ENCODE measurements at places on chromosomes 5 and 9. TPM values are rescaled to one million over a fixed set of nuclear protein-coding genes. Genes with fewer than 3 reads are reported as not detected.

- peaks cover 5% of the 10 kb centered on the region for H3K36me3 ChIP-seq
- H3K27ac ChIP-seq = no peak overlapping the region
- no peak for DNase-seq
- no peak overlapping the region for H3K4me3 ChIP-seq
- peaks cover 61% of the 10 kb centered on the region for H3K27me3 ChIP-seq
Measured at GRCh38 chr9:14317667-14318320, 3.9 kb upstream of the NFIB start.

- no peak overlapping the region for H3K27ac ChIP-seq
- no peaks in the 10 kb centered on the region for H3K4me1 ChIP-seq
Measured at GRCh38 chr5:73061593-73061992, 58.8 kb upstream of the TMEM171 start.

DNA sequence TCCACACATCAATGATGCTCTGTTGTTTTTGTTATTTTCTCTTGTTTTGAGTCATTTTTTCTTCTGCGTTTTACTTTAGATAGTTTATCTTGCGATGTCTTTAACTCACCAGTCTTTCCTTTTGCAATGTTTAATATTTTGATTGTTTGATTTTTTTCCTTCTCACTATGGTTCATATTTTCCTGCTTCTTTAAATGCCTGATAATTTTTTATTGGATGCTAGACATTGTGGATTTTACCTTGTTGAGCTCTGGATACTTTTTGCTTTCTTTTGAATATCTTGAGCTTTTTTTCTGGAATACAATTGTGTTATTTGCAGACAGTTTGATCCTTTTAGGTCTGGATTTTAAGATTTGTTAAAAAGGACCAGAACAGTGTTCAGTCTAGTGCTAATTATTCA lies 55.2 kb upstream of the GAS1 start:
- no peaks in the 10 kb centered on the region for H3K4me1 ChIP-seq
- no peak for DNase-seq
- H3K27me3 ChIP-seq = peaks cover 15% of the 10 kb centered on the region
- H3K4me3 ChIP-seq = no peak overlapping the region
- H3K36me3 ChIP-seq = no peaks in the 10 kb centered on the region

GRCh38 chr9:88052321-88052965 lies 78.1 kb upstream of the CDK20 start:
- H3K36me3 ChIP-seq = no peaks in the 10 kb centered on the region
- DNase-seq = no peak
- peaks cover 3% of the 10 kb centered on the region for H3K4me1 ChIP-seq
- no peak overlapping the region for H3K27ac ChIP-seq
- H3K27me3 ChIP-seq = peaks cover 6% of the 10 kb centered on the region

- H3K4me1 ChIP-seq = peaks cover 53% of the 10 kb centered on the region
- H3K27me3 ChIP-seq = no peaks in the 10 kb centered on the region
- peak overlapping the region; percentile 85 for H3K27ac ChIP-seq
- peak overlapping the region; percentile 88 for H3K4me3 ChIP-seq
- H3K36me3 ChIP-seq = peaks cover 12% of the 10 kb centered on the region
- peak; percentile 71 for DNase-seq
Measured at GRCh38 chr5:135398160-135398854, 724 bp downstream of the MACROH2A1 start.

GRCh38 chr5:79787448-79787847 lies 97.8 kb downstream of the CMYA5 start:
- no peak overlapping the region for H3K4me3 ChIP-seq
- no peaks in the 10 kb centered on the region for H3K4me1 ChIP-seq
- peaks cover 2% of the 10 kb centered on the region for H3K27me3 ChIP-seq
- H3K27ac ChIP-seq = no peak overlapping the region

DNA sequence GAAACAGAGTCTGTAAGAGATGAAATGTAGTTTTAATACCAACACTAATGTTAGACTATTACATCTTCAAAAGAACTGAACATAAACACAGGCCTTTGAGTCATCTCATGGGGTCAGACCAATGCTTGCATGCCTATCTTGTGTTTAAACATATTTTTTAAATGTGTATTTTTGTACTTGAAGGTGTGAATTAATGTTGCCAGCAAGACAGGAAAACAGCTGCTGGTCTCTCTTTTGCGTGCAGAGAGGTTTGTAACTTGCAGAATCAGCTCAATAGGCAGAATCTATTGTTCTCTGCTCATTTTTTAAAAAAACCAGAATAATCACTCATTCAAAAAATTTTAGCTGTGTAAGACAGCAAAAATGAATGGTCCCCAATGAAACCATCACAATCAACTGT lies 180.2 kb downstream of the ALDH1A1 start:
- H3K27me3 ChIP-seq = peaks cover 4% of the 10 kb centered on the region
- no peak overlapping the region for H3K27ac ChIP-seq
- H3K36me3 ChIP-seq = no peaks in the 10 kb centered on the region
- no peak for DNase-seq
- H3K4me1 ChIP-seq = no peaks in the 10 kb centered on the region
- H3K4me3 ChIP-seq = no peak overlapping the region

DNA sequence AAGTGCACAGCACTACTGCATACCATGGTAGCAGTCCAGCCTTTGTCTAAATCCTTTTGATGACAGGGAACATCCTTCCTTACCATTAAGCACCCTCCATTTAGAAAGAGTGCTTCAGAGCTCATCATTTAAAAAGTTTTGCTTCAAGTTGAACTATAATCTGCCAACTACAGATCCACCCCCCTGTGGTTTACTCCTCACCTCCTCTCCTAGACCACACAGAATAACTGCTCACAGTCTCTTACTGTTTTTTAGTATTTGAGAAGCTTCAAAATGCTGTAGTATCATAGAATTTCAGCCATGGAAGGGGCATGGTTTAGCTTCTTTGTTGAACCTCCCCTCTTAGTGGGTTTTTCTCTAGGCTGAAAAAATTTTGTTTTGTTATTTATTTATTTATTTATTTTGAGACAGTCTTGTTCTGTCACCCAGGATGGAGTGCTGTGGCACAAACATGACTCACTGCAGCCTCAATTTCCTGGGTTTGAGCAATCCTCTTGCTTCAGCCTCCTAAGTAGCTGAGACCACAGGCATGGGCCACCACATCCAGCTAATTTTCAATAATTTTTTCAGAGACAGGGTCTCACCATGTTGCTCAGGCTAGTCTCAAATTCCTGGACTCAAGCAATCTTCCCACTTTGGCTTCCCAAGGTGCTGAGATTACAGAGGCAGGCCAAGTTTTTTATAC lies 384.3 kb upstream of the RFX3 start:
- H3K4me1 ChIP-seq = no peaks in the 10 kb centered on the region
- no peak overlapping the region for H3K27ac ChIP-seq
- no peaks in the 10 kb centered on the region for H3K36me3 ChIP-seq
- no peak overlapping the region for H3K4me3 ChIP-seq
- DNase-seq = no peak
- peaks cover 5% of the 10 kb centered on the region for H3K27me3 ChIP-seq

- DNase-seq = peak; percentile 86
- no peaks in the 10 kb centered on the region for H3K27me3 ChIP-seq
- peak overlapping the region; percentile 99 for H3K27ac ChIP-seq
- no peak overlapping the region for H3K4me3 ChIP-seq
- peaks cover 17% of the 10 kb centered on the region for H3K36me3 ChIP-seq
- H3K4me1 ChIP-seq = peaks cover 43% of the 10 kb centered on the region
Measured at GRCh38 chr9:19999491-20000057, 210.7 kb upstream of the SLC24A2 start.

- H3K27ac ChIP-seq = no peak overlapping the region
- DNase-seq = no peak
- H3K4me3 ChIP-seq = no peak overlapping the region
- peaks cover 1% of the 10 kb centered on the region for H3K4me1 ChIP-seq
Measured at GRCh38 chr5:52657247-52657645, 130.5 kb upstream of the ITGA1 start.

- H3K36me3 ChIP-seq = no peaks in the 10 kb centered on the region
- H3K27ac ChIP-seq = no peak overlapping the region
- no peak for DNase-seq
- H3K4me1 ChIP-seq = no peaks in the 10 kb centered on the region
- no peak overlapping the region for H3K4me3 ChIP-seq
Measured at GRCh38 chr5:129616517-129616916, 131.4 kb upstream of the MINAR2 start.

DNA sequence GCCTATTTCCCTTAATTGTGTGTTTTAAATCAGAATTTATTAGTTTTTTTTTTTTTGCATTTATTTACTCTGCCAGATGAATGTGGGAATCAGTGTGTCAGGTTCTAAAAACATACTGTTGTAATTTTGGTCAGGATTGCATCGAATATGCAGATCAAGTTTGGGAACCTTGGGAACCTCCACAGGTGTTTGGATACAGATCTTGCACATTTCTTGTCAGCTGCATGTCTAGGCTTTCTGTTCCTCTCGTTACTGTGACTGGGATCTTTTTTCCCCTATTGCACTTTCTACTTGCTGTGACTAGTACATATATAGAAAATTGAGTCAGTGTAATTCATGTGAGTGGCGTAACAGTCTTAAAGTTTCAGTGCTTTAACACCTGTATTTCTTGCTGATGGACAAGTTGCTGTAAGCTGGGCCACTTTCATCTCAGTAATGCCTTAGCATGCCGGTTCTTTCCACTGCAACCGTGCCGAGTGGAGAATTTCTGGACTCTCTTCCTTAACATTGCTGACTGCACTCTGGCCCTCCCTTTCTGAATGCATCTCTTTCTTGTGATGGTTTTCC lies 112.5 kb downstream of the TENT4A start:
- no peak overlapping the region for H3K27ac ChIP-seq
- H3K27me3 ChIP-seq = peaks cover 5% of the 10 kb centered on the region
- H3K36me3 ChIP-seq = peaks cover 4% of the 10 kb centered on the region
- H3K4me1 ChIP-seq = peaks cover 33% of the 10 kb centered on the region

- no peak for DNase-seq
- no peaks in the 10 kb centered on the region for H3K36me3 ChIP-seq
- H3K27me3 ChIP-seq = no peaks in the 10 kb centered on the region
- H3K4me3 ChIP-seq = no peak overlapping the region
- H3K4me1 ChIP-seq = no peaks in the 10 kb centered on the region
- no peak overlapping the region for H3K27ac ChIP-seq
Measured at GRCh38 chr5:108556441-108557145, 174.7 kb upstream of the FBXL17 start.

DNA sequence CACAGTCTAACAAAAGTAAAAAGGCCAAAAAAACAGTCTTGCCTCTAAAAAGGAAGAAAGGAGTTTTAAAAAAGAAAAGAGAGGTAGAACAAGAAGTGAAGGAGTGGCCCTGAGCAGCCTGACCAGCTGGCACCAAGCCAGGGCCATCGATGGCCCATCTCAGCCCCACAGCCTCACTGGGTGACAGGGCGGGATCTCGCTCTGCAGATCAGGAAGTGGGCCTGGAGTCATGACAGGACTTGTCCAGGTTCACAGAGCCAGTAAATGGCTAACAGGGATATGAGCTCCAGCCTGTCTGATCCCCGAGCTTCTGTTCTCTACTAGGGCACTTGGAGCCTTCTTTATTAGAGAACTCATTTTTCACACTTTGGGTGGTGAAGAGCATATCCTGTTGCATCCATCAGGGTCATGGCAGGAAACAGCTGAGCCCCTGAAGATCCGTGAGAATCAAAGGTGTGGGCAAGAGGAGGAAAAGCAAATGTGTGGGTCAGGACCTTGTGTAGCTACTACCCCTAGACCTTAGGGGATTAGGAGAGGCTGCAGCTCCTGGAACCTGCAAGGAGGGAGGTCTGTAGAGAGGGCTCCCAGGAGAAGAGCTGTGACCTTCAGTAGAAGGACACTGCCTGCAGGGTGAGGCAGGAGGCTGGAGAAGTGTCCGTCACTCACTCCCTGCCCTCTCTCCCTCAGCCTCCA lies 299.0 kb upstream of the MSX2 start:
- no peaks in the 10 kb centered on the region for H3K4me1 ChIP-seq
- no peak overlapping the region for H3K27ac ChIP-seq
- no peak overlapping the region for H3K4me3 ChIP-seq
- no peaks in the 10 kb centered on the region for H3K36me3 ChIP-seq
- no peak for DNase-seq
- H3K27me3 ChIP-seq = peaks cover 3% of the 10 kb centered on the region

GRCh38 chr5:51495672-51496071 lies 112.4 kb downstream of the ISL1 start:
- no peak overlapping the region for H3K4me3 ChIP-seq
- H3K36me3 ChIP-seq = no peaks in the 10 kb centered on the region
- no peak for DNase-seq
- H3K4me1 ChIP-seq = no peaks in the 10 kb centered on the region
- H3K27me3 ChIP-seq = no peaks in the 10 kb centered on the region

GRCh38 chr9:109109967-109110328 lies 9.8 kb downstream of the TMEM245 start:
- H3K36me3 ChIP-seq = peaks cover 21% of the 10 kb centered on the region
- H3K27ac ChIP-seq = peak overlapping the region; percentile 88
- H3K27me3 ChIP-seq = no peaks in the 10 kb centered on the region
- no peak for DNase-seq
- H3K4me3 ChIP-seq = peak overlapping the region; percentile 63

DNA sequence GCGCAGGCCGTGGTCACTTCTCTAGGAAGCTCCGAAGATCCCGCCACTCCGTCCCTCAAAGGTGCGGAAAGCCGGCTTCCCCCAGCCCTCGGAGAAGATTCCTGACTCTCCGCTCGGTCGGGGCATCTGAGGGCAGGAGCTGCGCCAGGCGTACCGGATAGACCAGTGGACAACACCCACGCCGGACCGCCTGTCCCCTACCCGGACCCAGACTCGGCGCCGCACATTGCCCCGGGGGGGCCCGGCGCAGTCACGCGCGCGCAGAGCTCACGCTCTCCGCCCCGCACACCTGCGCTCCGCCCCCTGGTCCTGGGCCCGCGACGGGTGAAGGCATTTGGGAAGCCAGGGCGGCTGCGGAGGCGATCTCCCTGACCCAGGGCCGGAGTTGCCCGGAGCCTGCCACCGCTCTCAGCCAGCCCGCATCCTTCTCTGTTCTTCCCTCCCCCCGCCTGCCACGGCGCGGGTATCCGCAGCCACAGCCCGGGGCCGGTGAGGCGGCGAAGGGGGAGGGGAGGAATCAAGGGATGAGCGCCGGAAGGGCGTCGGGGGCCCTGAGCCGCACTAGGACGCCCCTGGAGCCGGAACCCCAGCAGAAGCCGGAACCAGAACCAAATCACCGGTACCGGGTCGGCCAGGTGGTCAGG lies 448 bp downstream of the RELL2 start:
- H3K4me3 ChIP-seq = peak overlapping the region; percentile 86
- peak overlapping the region; percentile 90 for H3K27ac ChIP-seq
- DNase-seq = peak; percentile 61
- peaks cover 53% of the 10 kb centered on the region for H3K4me1 ChIP-seq
- H3K27me3 ChIP-seq = no peaks in the 10 kb centered on the region

GRCh38 chr9:70412832-70413463 lies 1.5 kb downstream of the KLF9 start:
- H3K27ac ChIP-seq = peak overlapping the region; percentile 100
- H3K4me3 ChIP-seq = peak overlapping the region; percentile 98
- peaks cover 42% of the 10 kb centered on the region for H3K4me1 ChIP-seq
- H3K27me3 ChIP-seq = no peaks in the 10 kb centered on the region

DNA sequence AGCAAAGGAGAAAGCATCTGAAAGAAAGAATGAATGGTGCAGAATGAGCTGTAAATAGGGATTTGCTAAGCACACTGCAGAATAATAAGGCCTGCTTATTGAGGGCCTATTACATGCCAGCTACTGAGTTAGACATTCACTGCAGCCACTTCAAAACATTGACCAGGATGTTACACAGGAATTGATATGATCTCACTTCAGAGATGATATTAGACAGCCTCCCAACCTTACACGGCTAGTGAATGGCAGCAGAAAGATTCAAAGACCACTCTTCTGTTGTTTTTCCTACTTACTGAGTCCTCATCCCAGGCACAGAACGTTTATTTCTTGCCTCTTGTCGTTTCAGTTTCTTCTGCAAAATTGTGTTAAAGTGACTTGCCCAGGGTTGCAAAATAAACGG lies 1209.9 kb upstream of the WWC1 start:
- no peak overlapping the region for H3K4me3 ChIP-seq
- no peaks in the 10 kb centered on the region for H3K4me1 ChIP-seq
- no peak for DNase-seq

ADCY2 gene
- not detected for total RNA-seq

SNCB gene
- 0.79 TPM for total RNA-seq

ORM2 gene
- total RNA-seq = not detected

RGS7BP gene
- not detected for total RNA-seq

GRXCR2 gene
- not detected for total RNA-seq

PNPLA7 gene
- total RNA-seq = 4.8 TPM

Data from activated CD8-positive, alpha-beta T cell treated with anti-CD3 and anti-CD28 coated beads for 36 hours (primary cell).